ENCODE measurements at places on chromosomes 2 and 18.

GRCh38 chr2:113407446-113408099, 29.9 kb upstream of the ZNG1B start:
- H3K36me3 ChIP-seq, result no peaks in the 10 kb centered on the region
- H3K4me3 ChIP-seq, result peak overlapping the region; percentile 11
- H3K4me1 ChIP-seq, result peaks cover 41% of the 10 kb centered on the region
- peak overlapping the region; percentile 85 for H3K27ac ChIP-seq
- DNase-seq, result no peak

DNA sequence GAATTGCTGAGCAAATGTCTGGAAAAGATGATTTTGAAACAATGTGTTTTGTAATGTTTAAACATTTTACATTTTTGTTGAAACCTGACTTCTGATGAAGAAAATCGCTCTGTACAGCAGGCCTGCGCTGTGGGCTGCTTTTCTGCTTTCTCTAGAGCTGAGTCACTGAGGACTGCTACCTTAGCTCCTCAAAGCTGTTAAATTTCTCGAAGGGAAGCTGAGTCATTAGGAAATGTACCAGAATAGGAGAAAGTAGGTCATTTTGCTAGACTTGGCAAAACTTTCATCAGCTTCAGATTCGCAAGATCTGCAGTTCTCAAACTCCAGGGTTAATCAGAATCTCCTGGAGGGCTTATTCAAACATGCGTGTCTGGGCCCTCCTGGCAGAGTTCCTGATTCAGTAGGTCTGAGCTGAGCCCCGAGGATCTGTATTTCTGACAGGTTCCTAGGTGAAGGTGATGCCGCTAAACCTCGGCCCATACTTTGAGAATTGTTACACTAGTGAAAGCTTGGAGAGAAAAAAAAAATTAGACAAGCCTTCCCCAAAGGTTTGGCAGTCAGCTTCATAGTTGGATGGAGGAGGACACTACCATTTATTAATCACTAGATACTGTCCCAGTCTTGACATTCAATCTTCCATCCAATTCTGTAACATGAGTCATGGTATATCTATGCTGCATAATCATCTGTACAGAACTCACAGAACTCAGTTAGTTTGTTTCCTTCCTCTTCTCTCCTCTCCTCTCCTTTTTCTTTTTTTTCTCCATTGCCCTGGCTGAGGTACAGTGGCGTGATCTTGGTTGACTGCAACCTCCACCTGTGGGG, 297.6 kb downstream of the PARD3B start:
- H3K36me3 ChIP-seq, result no peaks in the 10 kb centered on the region
- DNase-seq, result no peak
- H3K27me3 ChIP-seq, result no peaks in the 10 kb centered on the region
- no peaks in the 10 kb centered on the region for H3K4me1 ChIP-seq
- no peak overlapping the region for H3K4me3 ChIP-seq

DNA sequence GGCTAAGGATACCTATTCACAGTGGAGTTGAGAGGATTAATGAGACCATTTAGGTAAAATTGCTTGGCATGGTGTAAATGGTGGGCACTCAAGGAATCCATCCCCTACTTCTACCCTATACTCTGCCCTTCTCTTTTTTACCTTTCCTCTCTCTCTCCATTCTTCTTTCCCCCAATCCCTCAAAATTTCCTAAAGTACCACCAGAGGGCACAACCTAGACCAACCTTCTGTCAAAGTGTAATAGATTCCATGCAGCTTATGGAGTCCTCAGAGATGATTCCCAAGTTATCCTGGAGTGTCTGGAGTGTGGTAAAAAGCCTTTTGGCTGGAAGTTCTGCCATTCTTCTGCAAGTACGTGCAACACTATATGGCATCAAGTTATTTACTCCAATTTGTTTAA, 33.0 kb upstream of the CCDC195 start:
- no peak overlapping the region for H3K4me3 ChIP-seq
- no peaks in the 10 kb centered on the region for H3K36me3 ChIP-seq
- H3K27ac ChIP-seq, result no peak overlapping the region
- no peaks in the 10 kb centered on the region for H3K27me3 ChIP-seq
- DNase-seq, result no peak

- no peaks in the 10 kb centered on the region for H3K27me3 ChIP-seq
- no peak for DNase-seq
- H3K36me3 ChIP-seq, result peaks cover 33% of the 10 kb centered on the region
- no peaks in the 10 kb centered on the region for H3K4me1 ChIP-seq
Measured at GRCh38 chr2:135451966-135452365, 79.1 kb downstream of the ZRANB3 start.

- no peak for DNase-seq
- H3K4me1 ChIP-seq, result peaks cover 26% of the 10 kb centered on the region
- no peak overlapping the region for H3K27ac ChIP-seq
- no peak overlapping the region for H3K4me3 ChIP-seq
Measured at GRCh38 chr2:191311627-191312026, 66.4 kb downstream of the MYO1B start.

- H3K36me3 ChIP-seq, result no peaks in the 10 kb centered on the region
- H3K4me1 ChIP-seq, result no peaks in the 10 kb centered on the region
- peaks cover 9% of the 10 kb centered on the region for H3K27me3 ChIP-seq
- H3K4me3 ChIP-seq, result no peak overlapping the region
- DNase-seq, result no peak
- H3K27ac ChIP-seq, result no peak overlapping the region
Measured at GRCh38 chr2:160261732-160262131, 61.7 kb upstream of the ITGB6 start.

- DNase-seq, result no peak
- H3K4me1 ChIP-seq, result no peaks in the 10 kb centered on the region
- peaks cover 11% of the 10 kb centered on the region for H3K27me3 ChIP-seq
- H3K27ac ChIP-seq, result no peak overlapping the region
- H3K4me3 ChIP-seq, result no peak overlapping the region
- H3K36me3 ChIP-seq, result no peaks in the 10 kb centered on the region
Measured at GRCh38 chr2:238603596-238603995, 176.9 kb downstream of the ASB1 start.

DNA sequence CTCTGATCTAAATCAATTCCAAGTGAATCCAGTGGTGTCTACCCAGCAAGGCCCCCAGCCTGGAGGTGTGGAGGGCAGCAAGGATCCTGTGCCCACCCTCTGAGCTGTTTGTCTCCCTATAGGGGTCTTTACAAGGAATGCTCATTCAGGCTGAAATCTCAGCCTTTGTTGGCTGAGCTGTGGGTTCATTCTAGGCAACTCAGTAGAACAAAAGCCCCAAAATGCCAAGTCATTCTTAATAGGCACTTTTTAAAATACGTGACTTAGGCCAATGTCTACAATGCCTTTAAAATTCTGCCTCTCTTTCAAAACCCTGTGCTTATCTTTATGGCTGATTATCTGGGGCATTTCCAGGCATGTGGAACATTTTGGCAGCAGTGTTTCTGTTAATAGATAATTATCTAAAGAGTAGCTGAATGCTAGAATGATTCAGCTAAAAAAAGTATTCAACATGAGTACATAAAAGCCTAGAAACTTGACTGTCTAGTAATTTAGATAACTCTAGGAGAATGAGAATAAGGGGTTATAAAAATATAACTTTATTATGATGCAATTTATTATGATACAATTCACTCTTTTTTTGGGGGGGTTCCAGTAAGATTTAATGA, 7.4 kb downstream of the UGT1A6 start:
- H3K36me3 ChIP-seq, result no peaks in the 10 kb centered on the region
- no peak for DNase-seq
- H3K27me3 ChIP-seq, result peaks cover 5% of the 10 kb centered on the region
- no peak overlapping the region for H3K4me3 ChIP-seq

GRCh38 chr18:48399303-48400075, 9.7 kb downstream of the ZBTB7C start:
- no peak for DNase-seq
- H3K4me1 ChIP-seq, result peaks cover 4% of the 10 kb centered on the region
- no peaks in the 10 kb centered on the region for H3K36me3 ChIP-seq
- no peak overlapping the region for H3K4me3 ChIP-seq

DNA sequence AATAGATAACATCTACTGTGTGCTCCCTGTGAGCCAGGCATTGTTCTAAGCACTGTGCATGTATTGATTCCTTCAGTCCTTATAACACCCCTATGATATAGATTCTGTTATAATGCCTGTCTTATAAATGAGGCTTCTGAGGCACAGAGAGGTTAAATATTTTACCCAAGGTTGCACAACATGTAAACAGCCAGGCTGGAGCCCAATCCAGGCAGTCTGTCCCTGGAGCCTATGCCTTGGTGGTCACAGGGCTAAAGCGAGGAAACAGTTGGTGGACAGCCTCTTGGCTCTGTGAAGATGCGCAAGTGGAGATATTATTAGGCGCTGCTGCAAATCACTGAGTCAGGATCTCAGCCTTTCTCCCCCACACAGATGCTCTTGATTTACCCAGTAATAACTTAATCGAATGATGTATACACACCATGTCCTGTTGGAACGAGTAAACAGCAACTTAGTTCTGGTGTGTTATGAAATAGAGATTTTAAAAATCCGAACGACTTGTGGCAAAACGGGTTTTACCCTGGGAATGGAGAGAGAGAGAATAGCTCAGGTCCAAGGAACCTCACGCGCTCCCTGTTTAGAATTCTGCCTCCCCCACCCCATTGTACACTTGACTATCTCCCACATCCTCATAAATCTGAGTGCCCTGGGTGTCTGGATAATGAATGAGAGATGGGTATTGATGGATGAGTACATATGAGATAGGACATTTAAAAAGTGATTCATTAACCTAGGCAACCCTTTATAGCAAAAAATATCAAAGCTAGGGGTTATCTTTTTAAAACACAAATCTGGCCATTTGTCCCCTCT, 231.9 kb downstream of the BCL2 start:
- peaks cover 8% of the 10 kb centered on the region for H3K27me3 ChIP-seq
- H3K36me3 ChIP-seq, result no peaks in the 10 kb centered on the region
- no peak for DNase-seq
- H3K4me3 ChIP-seq, result no peak overlapping the region
- no peak overlapping the region for H3K27ac ChIP-seq

DNA sequence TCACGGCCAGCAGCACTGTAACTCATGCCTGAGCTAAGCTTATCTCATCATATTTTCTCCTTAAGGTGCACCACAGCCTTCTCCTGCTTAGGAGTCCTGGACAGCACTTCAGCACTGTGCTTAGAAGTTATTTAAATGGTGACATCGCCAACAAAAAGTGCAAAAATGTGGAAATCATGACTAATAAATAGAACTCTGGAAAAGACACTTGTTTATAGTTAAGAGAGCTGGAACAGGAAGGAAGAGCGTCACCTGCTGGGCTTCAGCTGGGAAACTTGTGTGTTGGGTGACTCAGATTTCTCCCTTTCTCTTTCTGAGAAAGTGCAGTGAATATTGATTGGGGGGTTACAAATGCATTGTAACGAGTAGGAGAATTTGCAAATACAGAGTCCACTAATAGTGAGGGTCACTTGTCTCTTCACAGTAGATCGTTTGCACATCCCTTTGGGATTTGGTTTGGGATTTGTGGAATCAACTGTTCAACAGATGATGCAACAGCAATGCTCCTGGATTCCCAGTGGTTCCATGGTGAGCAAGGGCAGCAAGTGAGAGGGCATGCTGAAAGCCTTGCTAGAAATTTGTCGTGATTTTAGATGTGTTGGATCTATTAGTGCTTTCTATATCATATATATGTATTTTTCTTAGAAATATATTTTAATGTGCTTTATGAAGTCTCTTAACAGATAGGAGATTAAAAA, 84.2 kb downstream of the DOK6 start:
- DNase-seq, result no peak
- no peaks in the 10 kb centered on the region for H3K4me1 ChIP-seq
- H3K36me3 ChIP-seq, result no peaks in the 10 kb centered on the region
- H3K27ac ChIP-seq, result no peak overlapping the region

DNA sequence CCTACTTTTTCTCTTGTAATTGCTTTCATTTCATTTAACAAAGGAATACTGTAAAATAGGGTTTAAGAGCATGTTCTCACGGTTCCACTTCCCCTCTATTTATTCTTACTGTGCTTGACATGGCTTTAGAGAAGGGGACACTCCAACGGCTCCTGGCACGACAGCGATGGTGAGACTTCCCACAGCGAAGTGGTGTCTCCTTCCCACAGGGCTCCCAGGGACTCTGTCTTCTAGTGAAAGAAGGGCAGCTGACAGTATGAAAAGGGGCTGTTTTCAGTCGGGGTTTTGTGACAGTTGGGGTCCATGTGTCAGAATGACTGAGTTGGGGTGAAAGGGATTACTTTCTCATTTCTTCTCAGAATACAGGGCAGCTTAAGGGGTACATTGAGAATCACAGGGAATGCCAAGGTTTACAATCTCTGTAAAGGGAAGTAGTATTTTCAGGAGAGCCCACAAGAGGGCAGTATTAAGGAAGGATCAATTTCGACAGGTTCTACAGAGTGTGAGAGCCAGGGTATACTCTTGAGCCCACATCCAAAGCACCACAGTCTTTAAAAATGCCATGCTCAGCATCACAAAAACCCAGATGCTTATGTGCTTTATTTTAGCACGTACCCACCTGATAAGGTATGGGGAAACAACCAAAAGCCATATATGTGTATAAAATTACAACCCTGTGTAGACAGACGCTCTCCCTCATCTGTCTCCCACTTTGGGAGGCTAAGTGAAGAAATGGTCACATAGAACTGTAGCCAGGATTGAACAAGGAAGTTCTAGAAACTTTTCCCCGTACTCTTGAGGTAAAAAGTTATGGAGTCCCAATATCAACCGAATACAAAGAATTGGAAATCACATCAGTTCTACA, 31.3 kb upstream of the RAPGEF4 start:
- H3K4me3 ChIP-seq, result no peak overlapping the region
- H3K27me3 ChIP-seq, result peaks cover 8% of the 10 kb centered on the region
- H3K36me3 ChIP-seq, result no peaks in the 10 kb centered on the region
- no peaks in the 10 kb centered on the region for H3K4me1 ChIP-seq
- no peak overlapping the region for H3K27ac ChIP-seq

GRCh38 chr2:60469536-60470317, 83.7 kb downstream of the BCL11A start:
- H3K4me1 ChIP-seq, result peaks cover 87% of the 10 kb centered on the region
- H3K36me3 ChIP-seq, result peaks cover 70% of the 10 kb centered on the region
- no peak overlapping the region for H3K4me3 ChIP-seq
- peak overlapping the region; percentile 84 for H3K27ac ChIP-seq

- DNase-seq, result no peak
- no peak overlapping the region for H3K27ac ChIP-seq
- no peak overlapping the region for H3K4me3 ChIP-seq
- H3K36me3 ChIP-seq, result no peaks in the 10 kb centered on the region
- peaks cover 5% of the 10 kb centered on the region for H3K27me3 ChIP-seq
Measured at GRCh38 chr2:2840681-2841300, 509.7 kb upstream of the MYT1L start.

DNA sequence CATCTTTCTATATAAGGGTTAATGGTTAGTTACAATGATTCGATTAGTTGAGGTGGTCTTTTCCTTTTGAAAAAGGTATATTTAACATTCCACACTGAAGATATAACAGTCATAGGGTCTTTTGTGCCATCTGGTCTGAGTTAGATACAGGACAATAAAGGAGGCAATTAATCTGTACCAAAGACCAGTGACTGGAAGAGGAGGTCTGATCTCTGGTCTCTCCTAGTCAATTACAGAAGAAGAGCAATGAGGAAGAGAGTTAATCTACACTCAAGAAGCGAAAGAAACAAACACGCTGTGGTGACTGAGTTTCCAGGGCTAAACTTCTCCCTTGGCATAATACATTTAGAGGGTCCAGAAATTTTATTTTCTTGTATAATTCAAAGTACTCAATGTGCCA, 20.7 kb upstream of the RMDN2 start:
- DNase-seq, result no peak
- no peaks in the 10 kb centered on the region for H3K4me1 ChIP-seq
- H3K36me3 ChIP-seq, result no peaks in the 10 kb centered on the region
- H3K27ac ChIP-seq, result no peak overlapping the region

GRCh38 chr2:174682007-174682577, 82.2 kb downstream of the CHRNA1 start:
- H3K4me3 ChIP-seq, result peak overlapping the region; percentile 86
- peaks cover 16% of the 10 kb centered on the region for H3K4me1 ChIP-seq
- H3K36me3 ChIP-seq, result peaks cover 2% of the 10 kb centered on the region
- peak; percentile 49 for DNase-seq
- H3K27me3 ChIP-seq, result no peaks in the 10 kb centered on the region
